ENCODE measurements at places on chromosomes 4 and X. TPM values are rescaled to one million over a fixed set of nuclear protein-coding genes. Genes with fewer than 3 reads are reported as not detected.

DNA sequence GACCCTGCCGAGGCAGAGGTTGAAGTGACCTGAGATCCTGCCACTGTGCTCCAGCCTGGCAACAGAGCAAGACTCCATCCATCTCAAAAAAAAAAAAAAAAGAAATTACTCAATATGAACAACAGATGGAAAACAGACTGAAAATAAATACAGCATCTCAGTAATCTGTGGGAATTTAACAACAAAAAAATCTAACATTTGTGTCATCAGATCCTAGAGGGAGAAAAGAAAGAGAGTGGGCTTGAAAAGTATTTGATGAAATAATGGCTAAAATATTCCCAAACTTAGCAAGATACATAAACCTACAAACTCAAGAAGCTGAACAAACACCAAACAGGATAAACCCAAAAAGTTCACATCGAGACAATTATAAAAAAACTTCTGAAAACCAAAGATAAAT is 84.7 kb downstream of the CENPC start:
- DNase-seq: no peak

DNA sequence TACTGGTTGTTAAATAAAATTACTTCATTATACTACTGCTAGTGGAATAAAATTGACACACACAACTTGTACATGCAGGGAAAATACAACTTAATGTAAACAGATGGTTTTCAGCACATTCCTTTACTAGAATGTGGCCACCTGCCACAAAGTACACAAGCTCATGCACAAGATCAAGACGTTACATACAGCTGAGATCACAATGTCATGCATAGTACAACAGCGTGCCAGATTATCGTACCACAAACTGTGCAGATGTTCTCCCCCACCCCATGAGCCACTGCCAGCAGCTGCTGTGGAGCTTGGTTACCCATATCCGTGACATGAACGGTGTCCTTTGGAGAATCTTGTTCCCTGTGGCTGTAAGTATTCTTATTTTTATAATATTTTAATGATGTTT is 27.7 kb downstream of the FBXO8 start:
- DNase-seq: no peak

GRCh38 chr4:185582651-185583400 is 47.5 kb upstream of the PDLIM3 start:
- no peak for DNase-seq

GRCh38 chr4:1027915-1028238 is 16.5 kb downstream of the FGFRL1 start:
- DNase-seq: no peak

GRCh38 chr4:7841071-7841470 is 98.6 kb downstream of the AFAP1 start:
- DNase-seq: no peak

GRCh38 chr4:8350352-8350751 is 80.8 kb downstream of the HTRA3 start:
- DNase-seq: no peak

DNA sequence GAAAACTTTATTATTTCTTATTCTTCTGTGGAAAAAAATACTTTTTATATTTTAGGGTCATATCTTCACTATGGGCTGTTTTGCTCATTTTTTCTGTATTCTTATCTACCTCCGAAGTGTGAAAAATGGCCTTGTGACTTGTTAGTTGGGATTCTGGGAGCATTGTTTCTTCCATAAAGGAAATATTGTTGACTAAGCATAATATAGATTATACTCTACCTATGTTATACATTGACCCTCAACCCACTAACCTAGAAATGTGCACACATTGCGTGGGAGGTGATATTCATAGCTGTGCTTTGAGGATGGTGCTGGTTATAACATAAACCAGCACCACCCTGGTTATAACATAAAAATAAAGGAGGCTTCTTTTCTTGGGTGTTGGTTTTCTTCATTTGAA is 259.2 kb upstream of the AADAT start:
- DNase-seq: no peak

GRCh38 chrX:79604364-79604763 is 237.2 kb upstream of the ITM2A start:
- no peak for DNase-seq

GRCh38 chr4:56650262-56651055 is 30.6 kb downstream of the HOPX start:
- no peak for DNase-seq

GRCh38 chrX:44400588-44400987 is 57.1 kb upstream of the EFHC2 start:
- no peak for DNase-seq

DNA sequence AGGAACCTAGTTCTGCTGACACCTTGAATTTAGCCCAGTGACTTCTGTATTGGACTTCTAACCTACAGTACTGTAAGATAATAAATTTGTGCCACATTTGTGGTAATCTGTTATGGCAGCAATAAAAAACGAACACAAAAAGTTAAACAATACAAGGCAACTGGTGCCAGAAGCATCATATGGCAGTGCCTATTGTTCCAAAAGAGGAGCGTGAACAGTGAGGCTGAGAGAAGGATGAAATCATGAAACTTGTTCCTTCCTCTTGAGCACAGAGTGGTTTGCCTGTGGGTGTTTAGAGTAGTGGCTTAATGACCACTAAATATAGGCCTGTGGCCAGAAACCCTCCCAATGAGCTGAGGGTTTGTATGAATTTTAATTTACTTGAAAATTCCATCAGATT is 69.7 kb upstream of the PGRMC2 start:
- DNase-seq: no peak

DNA sequence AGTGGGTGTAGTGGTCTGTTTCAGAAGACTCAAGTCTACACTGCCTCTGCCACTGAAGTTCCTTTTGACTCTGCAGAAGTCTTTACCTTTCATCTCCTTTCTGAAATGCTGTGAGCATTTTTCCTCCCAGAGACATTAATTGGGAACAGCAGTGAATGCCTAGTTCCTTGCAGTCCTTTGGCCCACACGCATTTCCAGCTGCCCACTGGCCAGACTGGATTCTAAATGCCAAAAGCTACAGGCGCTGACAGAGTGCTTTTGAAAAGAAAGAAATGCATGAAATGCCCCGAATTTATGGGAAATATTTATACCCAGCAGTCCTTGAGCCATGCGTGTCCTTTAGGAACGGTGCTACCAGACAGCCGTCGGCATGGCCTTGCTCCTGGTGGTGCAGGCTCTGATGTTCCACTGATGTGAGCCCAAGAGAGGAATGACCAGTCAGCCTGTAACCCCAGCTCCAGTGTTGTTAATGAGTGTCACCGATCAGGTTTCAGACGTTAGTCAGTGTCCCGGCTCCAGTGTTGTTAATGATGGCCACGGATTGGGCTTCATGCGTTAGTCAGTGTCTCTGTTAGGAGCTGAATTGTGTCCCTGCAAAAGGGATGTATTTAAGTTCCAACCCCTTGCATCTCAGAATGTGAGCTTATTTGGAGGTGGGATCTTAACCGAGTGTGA is 132.6 kb downstream of the TBL1X start:
- no peak for DNase-seq

DNA sequence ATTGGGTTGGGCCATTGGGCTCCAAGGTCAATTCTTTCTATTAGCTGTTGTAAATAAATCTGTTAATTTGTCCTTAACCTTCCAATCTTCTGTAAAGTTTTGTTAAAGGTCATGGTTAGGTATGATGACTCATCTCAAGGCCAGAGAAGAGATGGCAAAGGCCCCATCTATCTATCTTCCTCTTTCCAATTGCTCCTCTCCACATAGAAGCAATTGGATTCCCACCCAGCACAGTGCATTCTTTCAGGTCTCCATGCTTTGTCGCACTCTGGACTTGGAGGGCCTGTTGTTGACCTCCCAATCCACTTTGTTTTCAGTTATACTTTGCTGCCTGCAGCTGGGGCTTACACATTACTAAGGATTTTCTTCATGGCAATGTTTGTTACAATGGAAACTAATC is 118.5 kb downstream of the MFAP3L start:
- no peak for DNase-seq

GRCh38 chr4:36677112-36677511 is 395.7 kb downstream of the DTHD1 start:
- no peak for DNase-seq

DNA sequence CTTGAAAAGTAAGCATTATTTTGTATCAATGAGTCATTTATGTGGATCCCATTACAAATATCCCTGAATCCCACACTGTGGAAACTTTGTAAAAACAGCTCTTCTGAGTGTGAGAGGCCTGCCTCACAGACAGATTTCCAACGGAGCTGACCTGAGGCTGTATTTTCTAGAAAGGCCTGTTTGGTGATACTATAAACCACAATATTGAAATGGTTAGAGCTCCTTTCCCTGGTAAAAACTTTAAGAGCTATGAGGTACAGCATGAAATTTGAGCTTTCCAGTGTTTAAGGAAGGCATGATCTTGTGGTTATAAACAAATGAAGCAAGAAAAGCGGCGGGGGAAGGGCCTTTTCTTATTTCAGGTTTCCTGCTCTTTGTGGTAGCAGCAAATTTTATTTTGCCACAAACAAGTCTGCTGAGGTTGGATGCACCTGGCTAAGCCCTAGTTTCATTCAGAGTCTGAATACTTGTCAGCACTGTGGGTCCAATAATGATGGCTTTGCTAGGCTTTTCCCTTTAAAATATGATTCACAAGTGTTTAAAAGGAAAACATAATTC is 86.8 kb upstream of the ETNPPL start:
- peak; percentile 18 for DNase-seq

DNA sequence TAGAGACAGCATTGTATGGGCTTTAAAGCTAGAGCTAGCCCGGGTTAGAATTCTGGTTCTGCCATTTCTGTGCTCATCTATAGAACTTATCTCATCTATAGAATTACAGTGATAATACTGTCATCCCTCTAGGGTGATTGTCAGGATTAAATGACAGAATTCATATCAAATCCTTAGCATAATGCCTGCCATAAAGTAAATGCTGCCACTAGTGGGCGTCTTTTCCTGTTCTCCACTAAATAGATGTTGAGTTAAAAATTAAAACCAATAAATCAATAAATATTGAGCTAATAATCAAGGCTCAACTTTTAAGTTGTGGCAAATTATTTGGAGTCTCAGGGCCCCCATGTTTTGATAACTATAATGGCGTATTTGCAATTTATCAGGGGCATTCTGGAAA is 19.7 kb downstream of the GRIA3 start:
- no peak for DNase-seq

DNA sequence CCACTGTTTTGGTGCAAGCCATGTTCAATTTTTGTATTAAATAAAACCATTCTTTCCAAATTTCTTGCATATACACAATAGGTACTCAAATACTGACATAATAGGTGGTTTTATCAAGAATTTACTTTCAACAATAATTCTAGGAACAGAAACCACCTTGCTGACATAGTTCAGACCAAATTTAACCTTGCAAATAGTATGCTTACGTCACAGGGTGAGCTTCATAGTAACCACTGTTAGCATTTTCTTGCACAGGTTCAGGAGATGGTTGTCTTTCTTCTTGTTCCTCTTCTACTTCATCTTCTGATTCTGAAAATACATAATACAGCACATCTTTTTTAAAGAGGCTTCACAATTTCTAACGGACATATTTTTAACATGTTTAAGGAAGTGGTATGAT is 17.6 kb downstream of the G3BP2 start:
- no peak for DNase-seq

DNA sequence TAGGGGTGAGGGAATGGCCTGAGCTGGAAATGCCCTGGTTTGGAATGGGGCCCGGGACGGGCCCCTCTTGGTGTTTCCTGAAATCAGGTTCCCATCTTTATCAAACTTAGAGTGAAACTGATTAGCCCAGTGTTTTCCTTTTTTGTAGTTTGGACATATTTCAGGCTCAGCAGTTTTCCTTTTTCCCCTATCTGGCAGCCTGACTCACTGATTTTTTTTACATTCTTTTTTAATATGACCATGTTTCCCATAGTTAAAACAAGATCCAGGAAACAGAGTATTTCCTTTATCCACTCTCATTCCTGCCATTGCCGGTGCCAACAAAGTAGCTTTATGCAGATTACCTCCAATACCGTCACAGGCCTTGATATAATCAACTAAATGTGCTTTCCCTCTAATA is 20.5 kb upstream of the C4orf17 start:
- no peak for DNase-seq

GRCh38 chr4:56255820-56256219 is 131.5 kb downstream of the AASDH start:
- DNase-seq: no peak

GRCh38 chr4:150401083-150401687 is 180.8 kb upstream of the MAB21L2 start:
- no peak for DNase-seq

DNA sequence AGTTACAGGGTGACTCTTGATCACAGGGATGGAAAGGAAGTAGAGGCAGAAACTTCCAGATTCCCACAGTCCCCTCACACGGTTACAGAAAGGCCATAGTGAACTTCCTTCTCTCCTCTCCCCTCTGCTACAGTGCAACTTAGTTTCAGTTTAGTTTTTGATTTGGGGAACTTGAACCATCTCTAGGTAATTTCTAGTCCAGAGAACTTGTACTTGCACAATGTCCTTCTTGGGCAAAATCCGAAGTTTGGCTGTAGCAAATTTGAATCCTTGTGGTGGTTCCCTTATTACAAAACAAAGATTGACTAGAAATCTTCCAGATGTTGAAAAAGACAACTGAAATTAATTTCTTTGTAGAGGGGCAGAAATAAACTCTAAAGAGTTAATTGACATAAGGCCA is 1.2 kb upstream of the BLTP1 start:
- no peak for DNase-seq

DNA sequence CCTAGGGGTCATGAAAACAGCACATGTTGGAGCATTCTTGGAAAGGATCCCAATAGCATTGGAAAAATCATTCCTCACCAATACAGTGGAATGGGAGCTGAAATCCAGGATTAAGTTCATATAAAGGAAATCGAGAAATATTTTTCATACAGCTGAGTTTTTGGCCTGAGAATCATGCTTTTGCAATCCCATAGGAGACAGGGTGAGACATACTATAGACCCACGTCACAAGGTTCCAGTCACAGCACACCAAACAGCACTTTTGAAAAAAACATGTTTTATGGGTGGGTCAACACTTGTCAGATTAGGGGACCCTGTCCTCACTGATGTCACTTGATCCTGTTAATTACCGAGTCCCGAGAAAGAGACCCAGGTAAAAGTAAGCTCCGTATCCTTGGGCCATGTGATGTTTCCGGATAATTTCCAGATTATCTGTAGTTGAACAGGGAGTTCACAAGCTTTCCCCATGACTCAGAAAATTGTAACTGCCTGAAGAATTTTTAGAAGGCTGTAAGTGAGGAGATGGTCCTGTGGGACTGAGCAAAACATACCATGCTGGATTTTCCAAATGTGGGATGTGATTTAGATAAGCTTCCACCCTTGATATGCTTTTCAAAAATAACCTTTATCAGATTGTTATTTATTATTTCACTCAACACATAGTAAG is 80.9 kb upstream of the TLR3 start:
- DNase-seq: no peak

The INTU gene
- total RNA-seq: 0.44 TPM

The CXorf49 gene
- not detected for total RNA-seq

The COL4A6 gene
- total RNA-seq: 0.20 TPM

The SATL1 gene
- not detected for total RNA-seq

The SPANXB1 gene
- not detected for total RNA-seq

The ADH7 gene
- total RNA-seq: not detected

The GAB3 gene
- 11.2 TPM for total RNA-seq

The FAM184B gene
- not detected for total RNA-seq

The VCX3A gene
- not detected for total RNA-seq

All from T-cell (primary cell).